ENCODE measurements at places on chromosomes 6 and 20.

DNA sequence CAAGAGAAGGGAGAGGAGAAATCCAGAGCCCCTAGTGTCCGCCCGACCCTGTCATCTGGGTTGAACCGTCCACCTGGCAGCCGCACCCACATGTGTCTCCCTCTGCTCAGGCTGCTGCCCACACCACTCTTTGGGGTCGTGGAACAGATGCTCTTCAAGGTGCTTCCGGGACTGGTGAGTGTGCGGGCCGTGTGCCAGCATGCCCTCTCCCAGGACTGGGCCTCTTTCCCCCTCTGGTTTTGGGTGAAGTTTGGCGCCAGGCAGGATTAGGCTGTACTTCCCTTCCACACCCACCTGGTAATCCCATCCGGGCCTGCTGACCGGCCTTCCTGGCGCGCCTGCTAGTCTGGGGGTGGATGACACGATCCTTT, 7.9 kb downstream of the BPIFB3 start:
- DNase-seq = no peak

DNA sequence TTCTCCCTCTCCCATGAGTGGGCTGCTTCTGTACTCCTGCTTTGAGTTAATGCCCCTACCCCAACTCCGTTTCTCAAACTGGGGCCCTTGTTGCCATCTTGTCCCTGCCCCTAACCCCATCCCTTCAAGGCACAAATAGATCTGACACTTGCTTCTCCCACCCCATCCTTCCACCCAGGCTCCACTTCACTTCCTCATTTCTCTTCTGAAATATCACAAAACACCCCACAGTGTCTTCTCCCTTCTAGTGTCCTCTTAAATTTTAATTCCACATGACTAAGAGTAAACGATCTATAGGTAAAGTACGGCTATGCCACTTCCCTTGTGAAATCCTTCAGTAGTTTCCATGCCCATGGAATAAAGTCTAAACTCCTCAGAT, 571.6 kb upstream of the NOX3 start:
- no peak for DNase-seq

DNA sequence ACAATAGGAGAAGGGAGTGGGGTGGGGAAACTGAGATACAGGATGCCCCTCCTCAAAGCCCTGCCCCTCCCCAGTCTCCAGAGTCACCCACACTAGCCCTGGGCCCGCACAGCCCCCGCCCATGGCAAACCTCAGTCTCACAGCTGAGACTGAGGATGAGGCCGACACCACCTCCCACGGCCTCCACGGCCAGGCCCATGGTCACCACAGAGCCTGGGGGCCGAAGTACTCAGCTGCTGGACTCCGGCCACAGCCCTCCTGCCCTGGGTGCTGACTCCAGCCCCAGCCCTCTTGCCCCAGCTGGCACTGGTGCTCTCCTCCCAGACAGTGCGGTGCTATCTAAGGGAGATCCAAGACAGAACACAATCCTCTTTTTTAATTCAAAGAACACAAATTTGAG, 176.1 kb downstream of the TTLL2 start:
- DNase-seq = no peak

DNA sequence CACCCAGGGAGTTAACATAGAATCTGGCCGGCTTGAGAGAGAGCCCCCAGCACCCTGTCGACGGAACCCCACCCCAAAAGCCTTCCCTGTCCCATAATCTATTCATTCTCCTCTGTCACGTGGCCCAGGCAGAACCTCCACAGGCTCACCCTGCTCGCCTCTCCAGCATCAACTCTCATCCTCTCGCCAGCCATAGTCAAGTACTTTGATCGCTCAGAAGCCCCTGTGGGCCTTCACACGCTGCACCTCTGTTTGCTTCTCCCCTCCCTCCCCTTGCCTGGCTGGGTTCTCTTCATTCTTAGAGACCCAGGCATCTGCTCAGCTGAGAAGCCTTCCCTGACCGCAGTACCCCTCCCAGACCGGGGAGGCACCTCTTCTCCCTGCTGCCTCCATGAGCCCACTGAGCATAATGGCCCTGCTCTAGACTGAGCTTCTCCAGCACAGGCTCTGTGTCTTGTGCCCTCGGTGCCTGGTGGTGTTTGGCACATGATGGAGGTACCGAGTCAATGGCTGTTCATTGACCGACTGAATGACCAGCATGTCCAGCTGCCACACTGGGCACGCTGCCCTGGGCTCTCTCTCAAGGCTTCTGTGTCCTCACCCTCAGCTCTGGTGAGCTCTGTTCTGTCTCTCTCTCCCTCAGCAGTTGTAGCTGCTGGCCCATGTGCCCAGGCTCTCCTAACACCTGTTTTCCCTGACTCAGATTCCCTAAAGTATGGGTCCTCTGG, 33.7 kb downstream of the PKIG start:
- DNase-seq = no peak

DNA sequence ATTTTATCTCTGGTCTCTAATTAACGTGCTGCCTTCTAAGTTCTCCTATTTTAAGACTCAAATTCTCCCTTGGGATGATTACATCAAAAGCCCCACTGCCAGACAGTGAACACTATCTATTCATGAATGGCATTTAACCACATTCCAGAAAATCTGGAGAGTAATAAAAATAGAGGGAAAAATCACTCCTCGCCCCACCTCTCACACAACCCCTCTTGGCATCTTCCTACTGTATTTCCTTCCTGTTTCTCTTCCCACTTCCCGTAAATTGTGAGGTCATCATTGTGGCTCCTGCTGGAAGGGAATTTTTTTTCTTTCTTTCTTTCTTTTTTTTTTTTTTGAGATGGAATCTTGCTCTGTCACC, 31.5 kb downstream of the RAB44 start:
- DNase-seq = peak; percentile 56

GRCh38 chr6:22102671-22103070, 194.2 kb downstream of the PRL start:
- DNase-seq = peak; percentile 34

- peak; percentile 93 for DNase-seq
Measured at GRCh38 chr6:137728386-137729349, 138.4 kb upstream of the TNFAIP3 start.

- DNase-seq = no peak
Measured at GRCh38 chr20:63330084-63330760, 30.9 kb downstream of the CHRNA4 start.

Data from fibroblast of upper back skin (primary cell).